COLO829 (cell line): ENCODE measurements at places on chromosomes 12 and 14.

- DNase-seq: no peak
Observed at GRCh38 chr12:78004249-78005093, 173.8 kb downstream of the NAV3 start.

- DNase-seq: peak; percentile 28
Observed at GRCh38 chr14:92958373-92959188, 35.6 kb downstream of the CHGA start.

- DNase-seq: no peak
Observed at GRCh38 chr12:132604151-132604618, 6.2 kb downstream of the LRCOL1 start.

- no peak for DNase-seq
Observed at GRCh38 chr12:45469902-45470301, 254.0 kb downstream of the ANO6 start.

DNA sequence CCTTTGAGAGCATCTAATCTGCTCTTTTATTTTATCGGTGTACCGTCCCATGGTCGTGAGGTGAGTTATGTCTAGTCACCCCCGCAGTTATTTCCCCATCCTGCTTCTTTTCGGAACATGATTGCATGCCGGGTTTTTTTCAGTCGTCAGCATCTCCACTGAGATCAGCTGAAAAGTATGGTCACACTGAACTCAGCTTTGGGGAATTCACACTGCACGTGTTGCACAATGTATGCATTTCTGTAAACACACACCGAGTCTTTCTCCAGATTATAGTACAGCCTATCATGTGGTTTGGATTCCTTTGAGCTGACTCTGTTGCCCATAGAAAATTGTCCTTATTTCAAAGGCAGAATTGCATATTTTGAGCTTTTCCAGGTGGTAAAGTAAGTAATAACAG, 24.6 kb downstream of the PLXNC1 start:
- no peak for DNase-seq

GRCh38 chr14:71319666-71320065, 412.4 kb downstream of the PCNX1 start:
- no peak for DNase-seq

- DNase-seq: no peak
Observed at GRCh38 chr12:27732281-27732680, 21.6 kb downstream of the MRPS35 start.

GRCh38 chr14:22819151-22819988, 4.1 kb upstream of the SLC7A7 start:
- DNase-seq: peak; percentile 57

DNA sequence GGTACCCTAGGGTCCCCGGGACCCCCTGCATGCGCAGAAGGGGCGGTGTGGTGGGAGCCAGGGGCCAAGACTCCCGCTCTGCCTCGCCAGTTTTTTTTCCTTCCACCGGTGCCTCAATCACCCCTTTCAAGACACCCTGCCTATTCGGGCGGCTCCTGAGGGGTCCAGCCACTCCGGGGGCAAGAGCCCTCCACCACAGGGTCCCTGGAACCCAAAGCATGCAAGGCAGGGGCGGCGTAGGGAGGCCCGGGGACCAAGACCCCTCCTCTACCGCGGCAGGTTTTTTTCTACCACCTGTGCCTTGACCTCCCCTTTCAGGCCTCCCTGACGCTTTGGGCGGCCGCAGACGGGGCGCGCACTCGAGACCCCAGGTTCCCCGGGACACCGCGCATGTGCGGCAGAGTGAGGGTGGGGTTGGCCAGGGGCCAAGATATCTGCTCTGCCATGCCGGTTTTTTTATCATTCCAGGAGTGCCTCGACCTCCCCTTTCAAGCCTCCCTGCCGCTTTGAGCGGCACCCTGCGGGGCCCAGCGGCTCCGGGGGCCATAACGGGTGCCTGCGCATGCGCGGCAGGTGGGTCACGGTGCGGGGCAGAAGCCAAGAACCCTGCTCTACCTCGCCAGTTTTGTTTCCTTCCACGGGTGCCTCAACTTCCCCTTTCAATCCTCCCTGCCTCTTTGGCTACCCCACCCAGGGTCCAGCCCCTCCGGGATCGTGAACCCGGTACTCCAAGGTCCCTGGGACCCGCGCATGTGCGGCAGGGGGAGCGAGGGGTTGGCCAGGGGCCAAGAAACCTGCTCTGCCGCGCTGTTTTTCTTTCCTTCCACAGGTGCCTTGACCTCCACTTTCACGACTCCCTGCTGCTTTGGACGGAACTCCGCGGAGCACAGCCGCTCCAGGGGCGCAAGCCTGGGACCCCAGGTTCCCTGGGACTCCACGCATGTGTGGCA, 328.1 kb downstream of the ALG10 start:
- DNase-seq: no peak

DNA sequence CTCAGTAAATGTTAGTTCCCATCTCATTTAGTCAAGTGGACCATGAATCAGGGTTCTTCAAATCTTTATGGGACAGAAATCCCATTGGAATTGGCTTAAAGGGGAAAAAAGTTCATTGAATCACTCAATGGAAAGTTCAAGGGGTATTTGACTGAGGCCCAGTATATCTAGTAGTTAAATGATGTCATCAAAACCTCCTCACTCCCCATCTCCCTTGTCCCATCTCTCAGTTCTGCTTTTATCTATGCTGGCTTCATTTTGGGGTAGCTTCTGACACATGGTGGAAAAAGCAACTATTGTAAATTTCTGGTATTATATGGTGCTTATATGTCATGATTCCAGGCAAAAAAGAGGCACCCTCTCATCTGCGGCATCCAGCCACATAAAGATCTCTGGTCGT, 51.9 kb downstream of the DAAM1 start:
- DNase-seq: no peak

GRCh38 chr12:92921877-92922276, 7.2 kb downstream of the EEA1 start:
- no peak for DNase-seq

DNA sequence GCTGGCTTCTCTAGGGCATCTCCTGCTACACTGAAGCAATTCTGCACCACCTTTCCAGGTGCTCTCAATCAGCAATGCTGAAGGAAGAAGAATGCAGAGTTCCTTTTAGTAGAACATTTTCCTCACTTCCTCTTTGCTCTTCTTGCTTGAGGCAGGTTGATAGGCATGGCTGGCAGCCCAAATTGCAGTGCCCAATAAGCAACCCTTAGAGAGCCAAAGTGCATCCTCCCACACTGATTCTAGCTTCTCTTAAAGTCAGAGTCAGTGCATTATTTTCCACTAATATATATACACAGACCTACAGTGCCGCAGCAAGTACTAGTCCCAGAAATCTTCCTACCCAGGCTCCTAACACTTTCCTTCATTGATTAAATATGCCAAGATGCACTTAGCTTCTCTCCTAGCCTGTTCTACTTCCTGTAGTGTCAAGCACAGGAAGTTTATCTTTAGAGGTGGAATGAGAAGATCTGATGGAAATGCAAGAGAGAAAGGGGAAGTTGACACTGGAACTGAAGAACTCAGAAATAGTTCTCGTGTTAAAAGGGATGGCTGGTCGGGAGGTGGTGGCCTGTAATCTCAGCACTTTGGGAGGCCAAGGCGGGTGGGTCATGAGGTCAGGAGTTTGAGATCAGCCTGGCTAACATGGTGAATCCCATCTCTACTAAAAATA, 132.7 kb downstream of the SSPN start:
- DNase-seq: no peak

DNA sequence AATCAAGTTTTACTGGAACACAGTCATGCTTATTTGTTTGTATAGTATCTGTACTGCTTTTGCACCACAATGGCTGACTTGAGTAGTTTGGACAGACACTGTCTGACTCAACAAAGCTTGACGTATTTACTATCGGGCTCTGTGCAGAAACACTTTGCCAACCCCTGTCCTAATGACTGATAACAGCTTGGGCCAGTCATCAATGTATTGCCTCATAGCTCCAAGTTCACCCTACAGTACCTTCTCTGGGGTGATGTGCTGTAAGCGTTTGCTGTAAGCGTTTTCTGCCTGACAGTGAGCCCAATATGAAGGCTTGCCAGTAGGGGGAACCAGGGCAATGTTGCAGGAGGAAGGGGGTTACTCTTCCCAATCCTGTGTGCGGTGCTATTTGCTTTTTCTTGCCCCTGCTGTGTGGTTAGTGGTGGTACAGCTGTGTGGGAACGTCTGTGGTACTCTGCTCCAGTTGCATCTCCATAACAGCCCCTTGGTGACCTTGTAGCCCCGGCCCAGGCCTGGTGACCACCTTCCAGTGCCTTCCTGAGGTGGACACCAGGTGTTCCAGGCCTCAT, 5.4 kb upstream of the CCDC177 start:
- no peak for DNase-seq

DNA sequence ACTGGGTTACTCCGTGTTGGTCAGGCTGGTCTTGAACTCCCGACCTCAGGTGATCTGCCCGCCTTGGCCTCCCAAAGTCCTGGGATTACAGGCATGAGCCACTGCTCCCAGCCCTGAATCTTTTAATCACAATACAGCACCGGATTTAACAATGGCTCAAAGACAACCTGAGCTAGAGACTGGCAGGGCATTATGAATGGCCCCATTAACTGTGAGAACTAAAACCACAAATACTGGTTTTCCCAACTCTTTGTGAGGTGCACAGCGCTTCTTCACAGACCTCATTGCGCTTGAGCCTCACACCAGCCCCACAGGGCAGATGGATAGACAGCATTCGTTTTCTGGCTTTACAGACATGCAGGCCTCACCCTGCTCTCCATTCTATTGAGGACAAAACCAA, 107.0 kb upstream of the FKBP4 start:
- DNase-seq: no peak

DNA sequence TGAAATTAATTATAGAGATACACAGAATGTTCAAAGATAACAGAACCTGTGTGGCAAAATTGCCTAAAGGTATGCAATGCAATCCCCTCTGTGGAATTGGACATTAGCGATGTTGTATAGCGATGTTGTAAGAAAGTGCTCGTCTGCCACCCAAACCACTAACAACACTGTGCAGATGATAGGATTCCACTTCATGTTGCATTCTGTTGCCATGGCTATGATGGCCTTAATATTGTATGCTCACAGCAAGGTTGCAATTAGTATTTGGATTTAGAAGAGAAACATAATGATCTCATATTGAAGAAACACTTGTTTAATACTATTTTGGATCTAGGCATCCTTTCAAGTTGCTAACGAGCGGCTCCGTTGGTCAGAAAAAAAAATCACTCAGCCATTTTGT, 260.3 kb downstream of the BCAT1 start:
- no peak for DNase-seq

DNA sequence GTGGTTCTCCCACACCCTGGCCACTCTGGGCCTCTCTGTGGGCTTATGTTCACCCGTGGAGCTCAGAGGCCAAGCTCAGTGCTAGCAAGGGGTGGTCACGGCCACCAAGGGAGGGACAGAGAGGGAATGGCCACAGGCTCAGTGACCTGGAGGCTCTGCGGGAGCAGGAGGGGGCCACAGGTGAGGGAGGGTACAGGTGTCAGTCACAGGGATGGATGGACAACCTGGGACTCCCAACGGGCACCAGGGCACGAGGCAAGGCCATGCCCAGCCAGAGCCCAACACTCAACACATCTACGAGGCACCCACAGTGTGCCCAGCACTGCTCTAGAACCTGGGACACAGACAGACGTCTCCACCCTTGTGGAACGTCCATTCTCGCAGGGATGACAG, 11.3 kb downstream of the NCOR2 start:
- no peak for DNase-seq

- no peak for DNase-seq
Observed at GRCh38 chr12:28794211-28794610, 354.9 kb upstream of the FAR2 start.
